Stimulated activated CD4-positive, alpha-beta T cell treated with anti-CD3 and anti-CD28 coated beads, TNF-alpha, amount 100 ng/mL, for 48 hours (primary cell): ENCODE measurements at places on chromosomes 3 and 15.

DNA sequence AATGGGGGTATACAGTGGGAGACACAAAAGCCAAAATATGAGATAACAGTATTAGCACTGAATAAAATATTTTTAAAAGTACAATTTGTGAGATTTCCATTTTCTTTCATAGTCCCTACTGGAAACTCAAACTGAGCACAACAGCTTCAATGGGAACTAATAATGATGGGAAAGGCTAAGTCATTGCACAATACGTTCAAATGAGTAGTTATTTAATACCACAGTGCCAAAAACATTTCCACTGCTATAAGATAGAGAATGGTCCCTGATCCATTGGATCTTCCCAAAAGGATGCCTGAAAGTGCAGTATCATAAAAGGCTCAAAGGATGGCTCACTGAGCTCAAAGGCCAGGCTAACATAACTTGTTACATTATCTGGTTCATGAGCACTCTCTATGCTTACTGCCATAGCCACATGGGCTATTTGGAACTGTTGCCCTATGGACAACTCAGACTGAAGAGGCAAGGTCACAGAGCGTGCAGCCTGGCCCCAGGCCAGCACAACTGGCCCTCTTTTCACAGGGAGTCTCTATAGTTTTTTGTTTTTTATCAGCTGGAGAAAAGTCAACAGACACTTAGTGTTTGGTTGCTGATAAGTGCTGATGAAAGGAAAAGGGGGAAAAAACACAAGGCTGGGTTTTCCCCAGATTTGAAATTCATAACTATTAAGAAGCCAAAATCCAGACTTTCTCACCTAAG is 54.1 kb upstream of the PPIB start:
- no peak for DNase-seq

GRCh38 chr15:96716478-96716877 is 386.0 kb downstream of the NR2F2 start:
- DNase-seq, result no peak

- DNase-seq, result no peak
These were observed 11.7 kb downstream of the DLG1 start for GRCh38 chr3:197286678-197287077.

GRCh38 chr15:43251185-43251870 is 15.4 kb downstream of the TGM5 start:
- DNase-seq, result no peak
